ENCODE measurements at places on chromosomes 12 and 14.

DNA sequence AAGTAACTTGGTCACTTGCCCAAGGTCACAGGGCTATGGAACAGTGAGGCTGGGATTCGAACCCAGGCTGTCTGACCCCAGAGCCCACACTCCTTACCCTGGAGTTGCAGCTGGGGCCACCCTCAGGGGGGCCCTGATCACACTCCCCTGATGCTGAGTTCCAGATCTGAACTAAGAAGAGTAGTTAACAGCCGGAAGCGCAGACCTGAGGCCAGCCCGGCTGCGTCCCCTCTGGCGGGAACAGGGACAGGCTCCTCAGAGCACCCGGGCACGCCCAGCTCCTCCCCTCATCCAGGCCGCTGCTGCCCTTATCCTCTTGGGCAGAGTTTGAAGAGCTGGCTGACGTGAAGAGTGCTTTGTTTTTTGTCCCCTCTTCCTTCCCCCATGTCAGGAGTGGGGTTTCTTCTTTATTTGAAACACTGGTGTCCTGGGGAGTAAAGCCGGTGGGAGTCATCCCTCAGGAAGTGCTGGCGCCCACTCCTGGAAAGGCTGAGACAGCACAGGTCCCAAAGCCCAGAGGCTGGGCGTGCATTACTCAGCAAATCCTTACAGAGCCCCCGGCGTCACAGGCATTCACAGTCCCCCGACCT lies 8.7 kb downstream of the PHB2 start:
- DNase-seq, result no peak

DNA sequence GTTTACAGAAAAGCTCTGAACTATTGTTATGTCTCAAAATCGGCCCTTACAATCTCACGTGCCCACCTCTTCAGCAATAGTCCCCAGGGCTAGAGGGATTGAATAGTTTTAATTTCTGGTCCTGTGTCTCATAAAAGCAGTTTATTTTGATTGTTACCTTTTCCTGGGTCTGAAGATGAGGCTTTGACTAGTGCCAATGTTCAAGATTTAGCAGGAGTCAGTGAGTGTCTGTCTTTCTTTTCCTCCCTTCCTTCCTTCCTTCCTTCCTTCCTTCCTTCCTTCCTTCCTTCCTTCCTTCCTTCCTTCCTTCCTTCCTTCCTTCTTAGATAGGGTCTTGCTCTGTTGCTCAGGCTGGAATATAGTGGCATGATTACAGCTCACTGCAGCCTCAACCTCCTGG lies 24.7 kb upstream of the SOCS2 start:
- DNase-seq, result no peak

GRCh38 chr12:74732826-74733225 lies 195.2 kb downstream of the ATXN7L3B start:
- no peak for DNase-seq

DNA sequence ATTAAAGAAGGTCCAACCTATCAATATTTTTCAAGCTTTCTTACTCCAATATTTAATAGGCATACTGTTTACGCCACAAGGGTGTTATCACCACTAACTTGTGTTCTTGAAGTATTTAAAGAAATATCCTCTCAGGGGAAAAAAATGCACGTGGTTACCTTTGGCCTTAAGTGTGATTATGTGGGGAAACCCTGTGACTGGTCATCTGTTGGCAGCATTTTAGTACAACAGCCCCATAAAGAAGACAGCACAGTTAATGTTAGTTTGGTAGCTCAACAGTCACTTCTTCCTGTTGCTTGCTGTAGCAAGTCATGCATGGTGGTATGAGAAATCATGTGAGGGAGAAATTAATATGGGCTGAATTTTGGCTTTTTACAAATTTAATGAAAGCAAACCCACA lies 1021.5 kb upstream of the TMEM132C start:
- no peak for DNase-seq

DNA sequence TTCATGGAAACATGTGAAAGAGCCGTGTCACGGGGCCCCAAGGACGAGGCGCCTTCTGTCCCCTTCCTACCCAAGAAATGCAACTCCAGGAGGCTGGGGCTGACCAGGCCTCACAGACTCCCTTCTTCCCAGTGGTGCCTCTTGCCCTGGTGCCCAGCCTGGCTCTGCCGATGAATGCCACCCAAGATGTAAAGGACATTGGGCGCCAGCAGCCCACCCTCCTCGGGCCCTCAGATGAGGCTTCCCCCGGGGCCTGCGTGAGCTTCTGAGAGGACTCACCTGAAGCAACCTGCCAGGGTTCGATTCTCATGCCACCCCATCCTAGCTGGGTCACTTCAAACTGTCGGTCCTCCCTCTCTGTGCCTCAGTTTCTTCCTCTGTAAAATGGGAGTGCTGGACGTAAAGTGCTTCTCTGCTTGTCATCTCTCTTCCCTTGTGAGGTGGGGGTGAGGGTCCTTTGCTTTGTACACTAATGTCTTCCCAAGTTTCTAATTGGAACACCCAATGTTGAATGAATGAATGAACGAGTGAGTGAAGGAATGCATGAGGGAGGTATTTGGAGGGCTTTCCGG lies 10.8 kb downstream of the FAM222A start:
- no peak for DNase-seq

DNA sequence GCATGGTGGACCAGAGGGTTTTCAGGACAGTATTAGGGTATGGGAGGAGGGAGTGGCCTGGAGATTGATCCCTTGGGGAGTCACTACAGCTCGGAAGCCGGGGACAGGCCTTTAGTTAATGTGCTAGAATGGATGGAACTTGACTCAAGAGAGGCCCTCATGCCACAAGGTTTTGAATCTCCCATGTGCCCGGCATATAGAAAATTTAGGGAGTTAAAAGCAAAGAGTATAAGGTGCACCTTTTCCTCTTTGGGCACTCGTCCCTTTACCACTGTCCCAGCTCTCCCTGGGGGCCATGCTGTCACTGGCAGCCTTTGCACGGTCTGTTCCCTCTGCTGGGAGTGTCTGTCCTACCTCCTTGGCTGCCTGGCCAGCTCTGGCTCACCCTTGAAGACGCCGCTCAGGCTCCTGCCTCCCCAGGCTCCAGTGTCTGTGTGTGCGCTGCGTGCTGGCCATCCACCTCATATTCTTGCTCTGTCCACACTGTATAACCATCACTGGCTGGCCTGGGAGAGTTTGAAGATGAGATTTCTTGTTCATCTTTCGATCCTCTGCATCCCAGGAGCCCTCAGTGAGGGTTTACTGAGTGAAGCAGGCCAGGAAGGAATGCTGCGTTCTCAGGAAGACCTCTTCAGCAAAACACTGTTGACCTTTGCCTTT lies 161.3 kb downstream of the ZFP36L1 start:
- no peak for DNase-seq

GRCh38 chr14:75476274-75476995 lies 45.8 kb upstream of the BATF start:
- no peak for DNase-seq

- DNase-seq, result no peak
Observed at GRCh38 chr12:77339610-77340009, 274.2 kb upstream of the E2F7 start.

DNA sequence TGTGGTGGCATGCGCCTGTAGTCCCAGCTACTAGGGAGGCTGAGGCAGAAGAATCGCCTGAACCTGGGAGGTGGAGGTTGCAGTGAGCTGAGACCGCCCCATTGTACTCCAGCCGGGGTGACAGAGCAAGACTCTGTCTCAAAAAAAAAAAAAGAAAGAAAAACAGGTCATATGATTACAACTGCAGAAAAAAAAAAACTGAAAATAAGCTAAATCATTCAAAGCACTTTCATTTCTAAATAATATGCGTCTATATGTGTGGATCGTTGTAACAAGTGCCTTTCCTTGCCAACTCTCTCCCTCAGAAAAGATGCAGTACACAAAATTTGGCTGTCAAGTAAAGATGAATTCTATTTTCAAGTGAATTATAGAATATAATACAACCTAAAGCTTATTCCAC lies 42.4 kb downstream of the ATXN2 start:
- no peak for DNase-seq

- DNase-seq, result no peak
Observed at GRCh38 chr12:66296176-66296683, 6.1 kb upstream of the HELB start.

- DNase-seq, result no peak
Observed at GRCh38 chr14:95464514-95464913, 51.9 kb downstream of the SYNE3 start.

DNA sequence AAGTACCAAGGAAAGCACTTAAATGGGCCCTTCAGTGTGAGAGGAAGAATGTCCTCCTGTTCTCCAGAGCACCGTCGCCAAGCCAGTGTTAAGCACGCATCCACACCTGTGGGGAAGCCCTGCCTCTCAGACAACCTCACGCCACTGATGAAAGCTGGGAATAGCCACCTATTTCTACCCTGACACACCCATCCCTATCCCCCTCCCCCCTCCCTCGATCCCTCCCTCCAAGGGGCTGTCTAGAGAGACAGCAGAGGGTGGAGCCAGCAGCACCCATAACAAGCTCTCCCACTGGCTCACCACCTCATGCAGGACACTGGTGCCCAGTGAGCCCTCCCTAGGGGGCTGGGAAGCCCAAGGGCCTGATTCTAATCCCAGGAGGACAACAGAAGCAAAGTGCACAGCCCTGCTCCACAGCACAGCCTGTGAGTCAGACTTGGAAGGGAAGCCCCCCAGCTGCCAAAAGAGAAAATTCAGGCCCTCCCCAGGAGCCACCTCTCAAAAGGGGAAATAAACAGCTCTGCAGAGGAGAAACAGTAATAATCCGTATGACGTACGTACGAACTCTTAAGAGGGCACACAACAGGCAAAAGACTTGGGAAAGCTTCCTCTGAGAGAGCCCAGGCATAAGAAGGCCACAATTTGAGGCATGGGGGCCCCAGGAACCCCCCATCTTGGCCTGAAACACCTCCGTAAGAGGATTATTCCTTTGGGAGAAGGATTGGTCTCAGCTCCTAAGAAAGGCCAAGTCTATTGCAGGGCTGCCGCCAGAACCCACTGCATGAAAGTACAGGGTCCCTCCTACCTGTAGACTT lies 7.8 kb downstream of the PITPNM2 start:
- no peak for DNase-seq

- no peak for DNase-seq
Observed at GRCh38 chr12:8948701-8949341, 624 bp downstream of the M6PR start.

GRCh38 chr12:46534327-46534840 lies 161.8 kb upstream of the SLC38A2 start:
- no peak for DNase-seq

GRCh38 chr12:50562520-50563433 lies 58.0 kb downstream of the DIP2B start:
- DNase-seq, result no peak

DNA sequence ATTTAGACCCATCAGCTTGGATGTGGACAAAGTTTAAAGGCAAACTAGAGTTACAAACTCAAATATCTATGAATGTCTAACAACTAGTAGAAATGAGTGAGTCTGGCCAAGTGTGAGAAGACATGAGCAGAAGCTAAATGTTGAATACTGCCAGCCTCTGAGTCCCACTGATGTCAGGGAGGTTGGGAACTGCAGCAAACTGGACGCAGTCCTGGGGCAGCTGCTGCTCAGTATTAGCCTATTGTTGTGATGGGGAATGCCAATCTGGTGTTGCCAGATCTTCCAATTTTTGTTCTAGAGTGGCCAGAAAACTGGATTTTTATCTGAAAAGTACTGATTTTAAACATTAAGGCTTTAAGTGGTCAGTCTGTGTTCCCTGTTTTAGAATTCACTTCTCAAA lies 770.4 kb upstream of the STXBP6 start:
- DNase-seq, result no peak

- peak; percentile 92 for DNase-seq
Observed at GRCh38 chr12:118136559-118137003, 657 bp downstream of the PEBP1 start.

- DNase-seq, result no peak
Observed at GRCh38 chr12:89083491-89083890, 268.8 kb downstream of the DUSP6 start.

- DNase-seq, result no peak
Observed at GRCh38 chr12:25592725-25593495, 39.8 kb upstream of the LMNTD1 start.

DNA sequence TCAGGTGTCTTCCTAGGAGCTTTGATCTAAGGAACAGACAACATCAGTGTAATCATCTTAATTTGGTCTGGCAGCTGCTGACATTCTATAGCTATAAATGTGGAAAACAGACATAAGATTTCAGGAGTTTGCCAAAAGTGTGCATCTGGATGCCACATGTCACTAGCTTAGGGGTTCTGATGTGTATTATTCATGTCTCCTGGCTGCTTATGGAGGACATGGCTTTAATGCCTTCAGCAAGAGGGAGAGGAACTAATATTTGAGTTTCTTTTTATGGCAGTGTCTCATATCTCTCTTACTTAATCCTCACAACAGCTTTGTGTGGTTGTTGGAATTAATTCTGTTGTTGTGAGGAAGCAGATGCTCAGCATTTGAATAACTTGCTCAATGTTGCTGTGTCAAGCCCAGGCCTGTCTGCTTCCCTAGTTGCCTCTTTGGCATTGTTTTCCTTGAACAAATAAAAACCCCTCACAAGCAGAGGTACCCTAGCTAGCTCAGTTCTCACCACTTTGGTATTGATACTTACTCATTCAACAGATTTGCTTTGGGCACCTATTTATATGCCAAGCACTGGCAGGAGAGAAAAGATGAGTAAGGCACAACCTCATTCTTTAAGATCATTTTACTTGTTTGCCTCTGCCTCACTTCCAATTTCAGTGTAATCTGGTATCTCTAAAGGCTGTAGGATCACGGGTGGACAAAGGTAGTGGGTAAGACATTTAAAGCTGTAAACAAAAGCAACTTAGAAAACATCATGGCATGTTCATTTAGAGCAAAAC lies 39.8 kb upstream of the EID3 start:
- no peak for DNase-seq

GRCh38 chr14:77409131-77409533 lies 14.2 kb downstream of the NOXRED1 start:
- no peak for DNase-seq

DNA sequence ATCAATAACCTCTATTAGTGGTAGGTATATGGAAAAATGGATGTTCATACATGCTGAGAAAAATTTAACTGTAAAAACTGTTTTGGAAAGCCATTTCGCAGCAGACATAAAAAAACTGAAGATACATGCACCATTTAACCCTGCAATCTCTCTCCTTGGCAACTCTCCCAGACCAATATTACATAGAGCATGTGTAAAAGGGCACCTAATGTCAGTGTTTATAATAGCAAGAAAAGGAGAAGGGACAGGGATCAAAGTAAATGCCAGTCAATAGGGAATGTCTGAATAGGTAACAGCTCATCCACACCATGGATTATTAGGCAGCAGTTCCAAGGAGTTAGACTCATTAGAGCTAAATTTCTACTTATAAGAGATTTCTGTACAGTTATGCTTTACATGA lies 77.2 kb downstream of the BTG1 start:
- DNase-seq, result no peak

Measured in right lobe of liver (tissue), 6 donors.